Stimulated activated CD8-positive, alpha-beta memory T cell treated with anti-CD3 and anti-CD28 coated beads, Interleukin-12 subunit alpha, Interleukin-12 subunit beta, amount 100 ng/mL, for 4 hours (primary cell): ENCODE measurements at places on chromosomes 2 and 18.

DNA sequence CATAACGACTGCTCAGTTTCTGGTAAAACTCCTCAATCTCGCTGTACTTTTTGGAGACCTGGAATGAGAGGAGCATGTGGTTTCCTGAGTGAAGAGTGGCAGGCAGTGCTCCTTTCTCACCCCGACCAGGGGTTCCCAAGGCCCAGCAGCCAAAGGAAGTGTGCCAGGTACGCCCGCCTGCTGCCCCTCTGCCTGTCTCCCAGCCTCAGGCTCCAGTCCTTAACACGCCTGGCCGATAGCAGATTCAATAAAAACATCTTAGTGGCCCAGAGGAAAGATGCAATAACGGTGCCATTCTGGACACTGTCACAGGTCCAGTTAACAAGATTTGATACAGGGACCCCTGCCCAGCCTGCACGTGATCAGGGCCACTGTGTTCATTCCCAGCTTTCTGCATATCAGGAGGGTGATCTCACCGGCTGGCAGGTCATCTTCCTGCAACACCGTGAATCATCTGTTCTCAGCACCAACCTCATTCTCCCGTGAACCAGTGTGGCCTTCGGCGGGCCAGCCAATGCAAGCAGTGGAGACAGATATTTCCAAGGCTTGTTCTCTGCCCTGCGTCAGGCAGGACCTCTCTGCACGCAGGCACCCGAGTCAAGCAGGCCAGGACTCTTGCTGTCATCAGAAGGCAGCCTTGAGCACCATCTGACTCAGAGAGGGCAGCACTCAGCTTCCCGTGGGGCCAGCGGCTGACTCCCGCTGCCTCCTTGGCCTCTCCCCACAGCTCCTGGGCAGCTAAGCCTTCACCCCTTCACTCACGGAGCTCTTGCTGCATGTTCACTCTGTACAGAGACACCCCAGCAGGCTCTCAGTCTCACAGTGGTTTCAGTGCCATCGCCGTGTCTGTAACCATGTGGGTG lies 9.5 kb downstream of the HS1BP3 start:
- DNase-seq = no peak

- no peak for DNase-seq
Observed at GRCh38 chr2:240428245-240428644, 7.2 kb upstream of the GPC1 start.

DNA sequence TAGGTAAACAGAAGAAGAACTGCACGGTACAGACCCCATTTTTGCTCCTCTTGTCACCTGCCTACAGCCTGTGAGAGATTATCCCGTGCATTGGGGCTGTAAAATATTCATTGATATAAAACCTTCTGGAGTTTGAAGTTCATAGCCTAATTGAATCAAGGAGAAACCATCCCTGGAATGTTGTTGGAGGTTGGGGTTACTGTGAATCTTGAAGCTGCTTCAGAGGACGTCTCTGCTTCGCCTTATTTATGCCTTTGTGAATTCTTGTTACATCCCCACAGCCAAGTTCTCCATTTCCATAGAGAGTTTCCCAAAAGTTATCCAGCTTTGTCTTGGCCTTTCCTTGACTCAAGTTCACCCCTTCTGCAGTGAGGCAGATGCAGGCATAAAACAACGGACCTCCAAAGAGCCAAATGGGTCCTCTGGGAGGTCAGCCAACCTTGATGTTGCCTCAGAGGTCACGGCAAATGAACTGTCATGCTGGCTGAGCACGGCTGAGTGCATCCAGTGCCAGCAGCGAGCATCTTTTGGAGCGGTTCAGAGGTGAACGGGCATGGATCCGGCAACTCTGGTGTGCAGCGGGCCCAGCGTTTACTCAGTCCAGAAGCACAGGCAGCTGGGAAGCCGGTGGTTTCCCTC lies 317.6 kb downstream of the PRKCE start:
- no peak for DNase-seq

DNA sequence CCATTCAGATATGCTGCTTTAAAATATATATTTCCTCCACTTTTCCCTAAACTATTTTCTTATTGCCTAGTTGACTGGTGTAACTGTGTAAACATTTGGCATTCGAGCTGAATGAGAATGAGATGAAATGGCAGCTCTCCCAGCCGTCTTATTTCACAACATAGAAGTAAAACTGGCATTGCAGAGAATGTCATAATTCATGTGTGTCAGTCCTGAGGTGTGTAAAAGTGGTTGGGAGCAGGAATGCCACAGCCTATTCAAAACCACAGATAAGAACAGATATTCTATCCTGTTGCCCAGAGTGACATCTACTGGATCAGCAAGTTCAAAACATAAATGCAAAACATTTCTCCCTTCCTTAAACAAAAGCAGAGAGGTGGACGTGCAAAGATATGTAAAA lies 565.5 kb upstream of the CHAC2 start:
- no peak for DNase-seq

DNA sequence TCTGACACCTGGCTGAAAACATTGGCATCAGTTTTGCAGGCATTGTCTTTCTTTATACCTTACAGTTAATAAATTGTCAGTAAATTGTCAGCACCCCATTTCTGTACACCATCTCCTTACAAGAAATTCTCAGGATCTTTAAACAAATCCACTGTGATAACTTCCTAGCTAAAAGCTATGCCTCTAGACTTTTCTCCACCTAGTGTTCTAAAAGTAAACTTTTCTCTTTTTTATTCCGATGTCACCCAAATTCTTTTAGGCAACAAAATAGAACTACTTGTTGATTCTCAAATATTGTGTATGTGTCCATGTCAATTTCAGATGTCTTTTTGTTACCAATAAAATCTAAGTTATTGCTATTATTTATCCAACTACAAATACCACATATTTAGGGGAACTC lies 617.4 kb upstream of the NRXN1 start:
- DNase-seq = no peak

DNA sequence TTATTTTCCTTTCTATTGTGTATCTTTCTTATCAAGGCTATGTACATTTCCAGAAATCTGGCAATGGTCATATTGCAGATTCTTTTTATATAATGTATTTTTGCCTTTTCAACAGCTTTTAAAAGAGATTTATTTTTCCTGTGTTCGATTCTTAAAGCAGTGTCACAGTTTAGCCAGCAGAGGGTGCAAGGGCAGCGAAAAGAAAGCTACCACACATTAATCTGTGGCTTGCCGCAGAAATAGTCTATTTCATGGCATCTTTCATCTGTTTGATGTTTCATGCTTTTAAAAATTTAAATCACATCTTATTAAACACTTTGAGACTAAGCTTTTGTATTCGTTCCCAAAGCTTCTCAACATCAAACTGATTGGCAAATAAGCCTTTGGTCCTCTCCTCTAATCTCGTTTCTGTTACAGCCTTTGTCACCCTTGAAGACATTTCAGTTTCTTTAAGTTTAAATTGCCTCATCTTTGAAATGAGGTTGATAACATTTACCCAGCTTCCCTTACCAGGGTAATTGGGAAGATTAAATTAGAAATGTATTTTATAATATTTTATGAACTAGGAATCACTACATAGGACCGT lies 73.3 kb downstream of the PIK3C3 start:
- DNase-seq = no peak

DNA sequence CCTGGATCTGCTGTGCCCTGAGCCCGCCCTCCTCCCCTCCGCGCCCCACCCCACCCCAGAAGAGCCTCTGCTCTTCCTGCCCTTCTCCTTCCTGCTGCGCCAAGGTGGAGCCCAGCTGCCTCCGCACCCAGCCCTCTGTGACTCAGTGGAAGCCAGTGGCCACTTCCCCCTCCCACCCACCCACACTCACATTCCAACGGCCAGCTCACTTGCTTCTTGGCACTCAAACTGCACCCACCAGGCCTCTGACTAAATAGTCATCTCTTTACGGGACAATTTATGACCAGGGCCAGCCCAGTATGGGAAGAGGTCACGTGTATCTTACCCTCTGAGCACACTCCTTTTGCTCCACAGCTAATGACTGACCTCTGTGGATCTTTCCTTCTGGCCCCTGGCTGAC lies 150.4 kb upstream of the SLC1A4 start:
- no peak for DNase-seq

DNA sequence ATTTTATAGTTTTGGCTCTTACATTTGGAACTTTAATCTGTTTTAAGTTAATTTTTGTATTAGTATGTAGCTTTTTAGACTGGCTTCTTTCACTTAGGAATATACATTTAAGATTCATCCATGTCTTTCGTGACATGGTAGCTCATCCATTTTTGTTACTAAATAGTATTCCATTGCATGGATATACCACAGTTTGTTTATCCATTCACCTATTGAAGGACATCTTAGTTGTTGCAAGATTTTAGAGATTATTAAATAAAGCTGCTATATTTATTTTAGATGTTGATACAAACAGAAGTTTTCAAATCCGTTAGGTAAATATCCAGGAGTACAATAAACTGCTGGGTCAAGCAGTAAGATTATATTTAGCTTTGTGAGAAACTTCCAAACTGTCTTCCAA lies 58.0 kb upstream of the ZNF521 start:
- no peak for DNase-seq

GRCh38 chr18:4807604-4808293 lies 352.6 kb upstream of the DLGAP1 start:
- no peak for DNase-seq

DNA sequence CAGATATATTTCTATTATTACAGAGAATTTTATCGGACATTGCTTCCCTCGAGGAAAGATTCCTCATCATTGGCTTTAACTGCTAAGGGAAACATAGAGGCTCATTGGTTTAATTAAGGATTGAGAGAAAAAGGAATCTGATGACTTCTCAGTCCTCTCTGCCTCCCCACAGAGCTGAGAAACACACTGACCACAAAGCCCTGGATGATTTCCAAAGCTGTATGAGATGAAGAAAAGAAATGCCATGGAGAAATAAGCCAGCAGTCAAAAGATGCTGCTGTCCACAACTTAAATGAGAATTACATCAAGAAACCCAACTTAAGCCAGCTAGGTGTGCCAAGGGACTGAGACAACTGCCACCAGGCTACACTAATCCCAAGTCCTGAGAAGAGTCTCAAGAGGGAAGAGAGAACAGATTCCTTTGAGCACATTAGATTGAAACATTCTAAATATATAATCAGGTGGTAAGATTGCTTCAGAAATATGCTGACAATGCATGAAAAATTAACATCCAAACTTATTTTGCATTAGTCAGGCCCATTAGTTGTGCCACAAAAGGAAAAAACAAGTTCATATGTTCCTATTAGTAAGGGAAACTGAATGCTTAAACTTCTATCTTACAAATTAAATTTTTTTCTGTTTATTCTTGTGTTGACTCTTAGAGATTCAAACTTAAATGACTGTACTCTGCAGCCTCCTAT lies 308.1 kb upstream of the CYRIA start:
- DNase-seq = no peak
